ENCODE measurements at places on chromosomes 2 and 18.

GRCh38 chr2:28661589-28662001 is 90.0 kb upstream of the PPP1CB start:
- DNase-seq: peak; percentile 46

GRCh38 chr2:78416625-78417300 is 608.7 kb upstream of the REG3G start:
- DNase-seq: no peak

GRCh38 chr2:240340361-240340761 is 95.1 kb upstream of the GPC1 start:
- DNase-seq: no peak

DNA sequence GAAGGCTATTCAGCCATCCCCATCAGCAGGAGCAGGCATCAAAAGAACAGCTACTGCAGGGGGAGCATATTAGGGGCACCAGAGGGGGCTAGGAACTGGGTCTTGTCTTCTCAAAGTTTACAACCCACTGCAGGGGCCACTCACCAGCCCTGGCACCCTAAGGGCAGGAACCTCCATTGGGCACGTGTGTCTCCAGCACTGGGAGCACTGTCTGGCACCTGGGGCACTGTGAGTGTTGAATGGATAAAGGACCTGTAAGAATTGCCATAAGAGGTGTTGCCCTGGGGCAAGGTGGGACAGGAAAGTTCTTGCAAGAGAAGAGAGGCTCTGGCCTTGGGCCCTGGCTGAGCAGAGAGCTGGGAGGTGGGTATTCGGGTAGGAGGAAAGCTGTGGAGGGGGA is 1.4 kb upstream of the STEAP3 start:
- no peak for DNase-seq

GRCh38 chr2:8225266-8225665 is 456.6 kb upstream of the ID2 start:
- no peak for DNase-seq

DNA sequence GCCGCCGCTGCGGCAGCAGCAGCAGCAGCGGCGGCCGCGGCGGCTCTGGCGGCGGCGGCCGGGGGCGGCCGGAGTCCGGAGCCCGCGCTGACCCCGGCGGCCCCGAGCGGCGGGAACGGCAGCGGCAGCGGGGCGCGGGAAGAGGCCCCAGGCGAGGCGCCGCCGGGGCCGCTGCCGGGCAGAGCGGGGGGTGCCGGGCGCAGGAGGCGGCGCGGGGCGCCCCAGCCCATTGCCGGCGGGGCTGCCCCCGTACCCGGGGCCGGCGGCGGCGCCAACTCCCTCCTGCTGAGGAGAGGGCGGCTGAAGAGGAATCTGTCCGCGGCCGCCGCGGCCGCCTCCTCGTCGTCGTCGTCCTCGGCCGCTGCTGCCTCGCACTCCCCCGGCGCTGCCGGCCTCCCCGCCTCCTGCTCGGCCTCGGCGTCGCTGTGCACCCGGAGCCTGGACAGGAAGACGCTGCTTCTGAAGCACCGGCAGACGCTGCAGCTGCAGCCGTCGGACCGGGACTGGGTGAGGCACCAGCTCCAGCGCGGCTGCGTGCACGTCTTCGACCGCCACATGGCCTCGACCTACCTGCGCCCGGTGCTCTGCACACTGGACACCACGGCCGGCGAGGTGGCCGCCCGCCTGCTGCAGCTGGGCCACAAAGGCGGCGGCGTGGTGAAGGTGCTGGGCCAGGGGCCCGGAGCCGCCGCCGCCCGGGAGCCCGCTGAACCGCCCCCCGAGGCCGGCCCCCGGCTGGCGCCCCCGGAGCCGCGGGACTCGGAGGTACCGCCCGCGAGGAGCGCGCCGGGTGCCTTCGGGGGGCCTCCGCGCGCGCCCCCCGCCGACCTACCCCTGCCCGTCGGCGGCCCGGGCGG is 646 bp downstream of the PHLPP1 start:
- peak; percentile 93 for DNase-seq

DNA sequence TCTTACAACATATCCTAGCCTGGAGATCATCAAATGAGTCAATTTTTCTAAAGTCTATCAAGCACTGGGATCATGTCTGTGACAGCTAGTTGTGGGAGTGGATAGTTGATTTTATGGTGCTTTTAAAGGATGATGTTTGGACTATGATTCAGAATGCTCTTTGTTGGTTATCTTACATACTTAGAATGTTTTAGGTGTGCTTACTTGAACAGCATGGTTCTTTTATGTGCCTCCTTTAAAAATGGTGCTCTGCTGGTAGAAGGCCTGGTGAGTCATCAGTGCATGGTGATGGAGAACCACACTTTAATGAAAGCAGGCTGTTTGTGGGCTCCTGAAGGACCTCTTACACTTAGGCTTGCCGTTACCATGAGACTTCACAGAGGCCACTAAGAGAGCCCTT is 682.7 kb upstream of the FANCL start:
- DNase-seq: no peak

DNA sequence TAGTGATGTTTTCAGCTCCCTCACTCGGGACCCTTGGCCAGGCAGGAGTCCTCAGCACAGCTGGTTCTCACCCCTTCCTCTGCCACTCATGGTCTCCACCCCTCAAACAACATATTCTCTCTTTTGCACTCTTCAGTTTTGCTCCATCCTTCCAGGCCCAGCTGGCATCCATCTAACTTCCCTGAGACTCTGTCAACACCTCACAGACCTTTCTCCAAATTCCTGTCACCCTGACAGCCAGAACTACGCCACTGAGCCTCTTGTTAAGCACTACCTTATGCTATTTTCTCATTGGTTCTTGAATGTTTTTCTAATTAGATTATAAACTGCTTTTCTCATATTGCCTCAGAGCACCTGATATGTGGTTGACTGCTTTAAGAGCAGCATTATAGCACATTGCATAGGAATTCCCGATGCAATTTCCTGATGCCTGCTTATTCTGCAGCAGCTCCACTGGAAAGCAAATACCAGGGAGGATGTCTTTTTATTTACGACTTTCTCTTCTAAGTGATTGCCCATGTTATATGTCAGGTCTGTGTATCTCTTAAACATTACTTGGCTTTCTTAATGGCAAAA is 12.4 kb upstream of the INO80C start:
- no peak for DNase-seq

GRCh38 chr2:120632796-120633646 is 102.6 kb upstream of the GLI2 start:
- DNase-seq: no peak

DNA sequence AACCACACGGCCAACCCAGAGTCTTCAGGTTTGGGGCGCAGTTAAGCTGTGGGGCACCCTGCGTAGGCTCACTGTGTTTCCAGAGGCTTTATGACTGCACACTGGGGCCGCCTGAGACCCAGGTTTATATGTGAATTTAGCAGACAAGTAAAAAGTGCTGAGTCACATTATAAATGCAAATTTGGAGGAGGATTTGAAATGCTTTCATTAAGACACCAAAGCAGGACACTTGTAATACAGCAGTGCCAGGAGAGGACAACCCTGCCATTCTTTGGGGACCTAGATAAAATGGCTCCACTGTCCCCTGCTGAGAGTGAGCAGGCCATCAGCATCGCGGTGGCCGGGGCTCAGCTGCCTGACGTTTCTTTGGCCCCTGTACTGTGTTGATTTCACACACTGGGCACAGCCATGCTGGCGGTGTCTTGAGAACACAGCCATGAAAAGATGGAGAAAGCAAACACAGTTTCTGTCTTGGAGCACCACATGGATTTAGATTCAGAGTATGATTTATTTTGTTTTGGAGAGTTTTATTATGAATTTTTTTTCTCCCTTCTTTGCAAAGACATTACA is 10.2 kb downstream of the ACKR3 start:
- no peak for DNase-seq

- no peak for DNase-seq
These were observed 167.5 kb upstream of the ITGA4 start for GRCh38 chr2:181289698-181290097.

DNA sequence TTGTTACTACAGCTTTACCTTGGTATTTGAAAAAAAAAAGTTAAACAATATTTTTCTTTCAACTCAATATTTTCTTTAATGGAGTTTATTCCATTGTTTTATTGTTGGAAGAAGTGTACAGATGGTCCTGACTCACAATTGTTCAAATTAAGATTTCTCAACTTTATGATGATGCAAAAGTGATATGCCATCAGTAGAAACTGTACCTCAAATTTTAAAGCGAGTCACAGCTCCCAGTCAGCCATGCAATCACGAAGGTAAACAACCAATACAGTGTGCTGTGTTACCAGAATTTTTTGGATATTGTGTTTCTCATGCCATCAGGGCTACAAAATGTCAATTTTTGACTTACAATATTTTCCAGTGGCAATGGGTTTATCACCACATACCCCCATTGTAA is 54.0 kb upstream of the COL5A2 start:
- DNase-seq: no peak

GRCh38 chr2:165636959-165637358 is 157.1 kb downstream of the GALNT3 start:
- DNase-seq: no peak

DNA sequence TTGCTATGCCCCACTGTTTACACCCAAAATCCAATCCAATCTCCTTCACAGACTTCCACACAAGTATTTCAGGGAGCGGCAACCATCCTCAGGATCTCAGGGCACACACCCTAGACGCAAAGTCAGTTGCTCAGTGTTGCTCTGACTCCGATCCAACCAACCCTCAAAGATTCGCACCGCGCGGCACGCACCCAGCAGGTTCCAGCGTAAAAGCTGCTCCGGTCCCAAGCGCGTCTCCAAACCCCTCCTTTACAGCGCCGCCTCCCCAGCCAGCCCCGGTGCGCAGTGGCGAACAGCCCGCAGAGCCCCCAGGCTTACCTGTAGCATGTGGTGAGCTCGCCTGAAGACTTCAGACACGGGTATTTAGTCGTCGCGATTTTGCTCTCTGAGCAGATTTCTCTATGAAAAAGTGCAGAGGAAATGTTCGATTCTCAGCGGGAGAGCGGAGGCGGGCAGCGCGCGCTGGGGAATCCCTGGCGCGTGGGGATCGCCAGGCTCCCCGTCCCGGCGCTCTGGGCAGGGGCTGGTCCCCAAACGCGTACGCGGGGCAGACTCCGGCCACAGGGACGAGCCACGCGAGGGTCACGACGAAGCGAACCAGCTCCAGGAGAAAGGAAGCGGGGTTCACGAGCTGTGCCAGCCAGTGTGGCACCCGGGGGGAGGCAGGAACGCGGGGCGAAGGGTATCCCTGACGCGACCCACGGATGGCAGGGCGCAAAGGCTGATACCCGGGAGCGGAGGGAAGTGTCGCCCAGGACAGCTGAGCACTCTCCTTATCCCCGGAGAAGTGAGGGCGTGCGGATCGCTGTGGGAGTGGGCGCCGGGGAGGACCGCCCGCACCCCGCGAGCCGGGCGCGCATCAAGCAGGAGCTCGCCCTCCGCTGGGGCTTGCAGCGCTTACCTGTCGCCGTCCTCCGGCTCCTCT is 650 bp downstream of the CCBE1 start:
- DNase-seq: peak; percentile 92

GRCh38 chr18:80127635-80128034 is 18.6 kb downstream of the ADNP2 start:
- no peak for DNase-seq

GRCh38 chr18:29652797-29653196 is 1389.7 kb downstream of the DSC3 start:
- DNase-seq: no peak

GRCh38 chr2:178380763-178381162 is 70.2 kb downstream of the PRKRA start:
- no peak for DNase-seq

DNA sequence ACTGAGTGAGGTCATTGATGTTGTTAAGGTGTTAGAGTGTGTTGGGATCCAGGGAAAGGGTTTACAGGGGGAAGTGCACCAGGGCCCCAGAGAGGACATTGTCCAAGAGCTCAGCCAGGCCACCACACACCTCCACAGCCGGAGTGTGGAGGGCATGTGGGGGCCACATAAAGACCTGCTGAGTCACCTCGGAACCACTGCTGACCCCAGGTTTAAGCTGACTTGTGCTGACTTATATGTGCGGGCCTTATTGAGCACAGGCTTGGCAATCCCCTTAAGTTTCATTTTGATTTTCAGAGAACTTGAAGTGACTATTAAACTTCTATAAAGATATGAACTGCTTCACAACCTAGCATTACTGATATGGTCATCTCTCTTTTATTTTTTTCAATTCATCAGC is 166.2 kb upstream of the MAP3K20 start:
- DNase-seq: no peak

DNA sequence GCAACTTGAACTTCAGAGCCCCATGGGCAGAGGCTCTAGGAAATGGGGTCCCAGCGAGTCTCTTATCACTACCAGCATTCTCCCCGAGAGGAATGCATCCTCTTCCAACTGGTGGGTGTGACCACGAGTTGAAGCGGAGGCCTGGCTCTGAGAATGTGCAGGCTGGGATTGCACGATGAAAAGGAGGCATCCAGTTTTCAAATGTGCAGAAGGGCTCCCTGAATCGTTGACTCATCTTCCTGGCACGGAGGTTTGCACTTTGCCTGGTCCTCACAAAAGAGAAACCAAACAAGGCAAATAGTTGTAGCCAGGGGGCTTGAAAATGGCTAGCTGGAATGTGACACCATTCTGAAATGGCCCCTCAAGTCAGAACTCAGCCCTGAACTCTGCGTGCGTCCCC is 216.7 kb downstream of the GLI2 start:
- DNase-seq: no peak

GRCh38 chr2:160516547-160517365 is 23.1 kb upstream of the RBMS1 start:
- no peak for DNase-seq

DNA sequence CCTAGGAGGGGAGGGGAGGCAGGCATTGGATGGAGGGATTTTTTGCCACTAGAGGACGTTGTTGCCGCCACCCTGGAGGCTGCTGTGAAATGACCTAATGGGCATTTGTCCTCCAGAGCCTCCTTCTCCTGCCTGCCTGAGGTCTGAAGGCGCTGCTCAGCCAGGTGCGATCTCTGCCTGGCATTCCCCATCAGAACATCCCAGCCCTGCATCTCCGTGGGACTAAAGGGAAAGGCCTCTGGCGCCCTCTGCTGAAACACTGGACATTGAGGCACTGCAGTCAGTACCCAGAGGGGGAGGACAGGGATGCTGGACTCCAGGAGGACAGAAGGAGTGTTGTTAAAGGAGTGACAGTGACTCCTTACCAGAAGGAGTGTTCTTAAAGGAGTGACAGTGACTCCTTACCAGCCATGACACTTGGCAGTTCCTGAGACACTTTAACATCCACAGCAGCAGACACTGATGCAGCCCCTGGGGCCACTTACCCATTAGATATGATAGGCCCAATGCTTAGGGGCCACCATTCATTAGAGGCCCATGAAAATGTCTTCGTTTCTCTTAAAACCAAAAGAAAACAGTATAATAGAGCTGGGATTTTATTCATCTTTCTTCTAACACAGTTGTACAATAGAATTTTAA is 17.0 kb downstream of the THNSL2 start:
- DNase-seq: peak; percentile 39

Data from right kidney (tissue), 9 donors.